ENCODE measurements at places on chromosomes 3 and 15.
A peak's percentile ranks its signal among the peaks of the same experiment; 100 is the strongest.

GRCh38 chr3:190369668-190370295, 18.2 kb upstream of the CLDN16 start:
- no peak overlapping the region for H3K27ac ChIP-seq
- no peak for DNase-seq
- H3K4me3 ChIP-seq = no peak overlapping the region
- no peaks in the 10 kb centered on the region for H3K4me1 ChIP-seq
- no peaks in the 10 kb centered on the region for H3K27me3 ChIP-seq

GRCh38 chr3:149464542-149465328, 9.8 kb upstream of the TM4SF4 start:
- H3K4me3 ChIP-seq = no peak overlapping the region
- no peak overlapping the region for H3K27ac ChIP-seq
- peaks cover 4% of the 10 kb centered on the region for H3K27me3 ChIP-seq
- DNase-seq = no peak
- no peaks in the 10 kb centered on the region for H3K4me1 ChIP-seq
- H3K36me3 ChIP-seq = no peaks in the 10 kb centered on the region

DNA sequence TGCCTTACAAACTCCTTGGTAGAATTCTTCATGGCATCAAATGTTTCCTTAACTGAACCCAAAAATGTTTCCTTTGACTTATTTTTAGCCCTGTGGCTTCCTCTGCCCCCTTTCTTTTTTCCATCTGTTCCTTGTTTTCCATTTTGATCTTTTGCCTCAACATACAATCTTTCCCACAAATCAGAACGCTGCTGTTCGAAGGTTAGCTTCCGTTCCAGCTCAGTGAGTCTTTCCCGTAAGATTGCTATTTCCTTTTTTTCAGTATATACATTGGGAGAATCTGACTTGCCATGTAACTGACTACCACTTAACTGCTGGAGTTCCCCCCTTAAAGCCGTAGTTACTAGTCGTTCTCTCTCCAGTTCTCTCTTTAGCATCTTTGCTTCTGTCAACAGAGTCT, 41.2 kb downstream of the PIGB start:
- H3K4me1 ChIP-seq = no peaks in the 10 kb centered on the region
- H3K27ac ChIP-seq = no peak overlapping the region
- H3K27me3 ChIP-seq = no peaks in the 10 kb centered on the region
- H3K4me3 ChIP-seq = no peak overlapping the region

DNA sequence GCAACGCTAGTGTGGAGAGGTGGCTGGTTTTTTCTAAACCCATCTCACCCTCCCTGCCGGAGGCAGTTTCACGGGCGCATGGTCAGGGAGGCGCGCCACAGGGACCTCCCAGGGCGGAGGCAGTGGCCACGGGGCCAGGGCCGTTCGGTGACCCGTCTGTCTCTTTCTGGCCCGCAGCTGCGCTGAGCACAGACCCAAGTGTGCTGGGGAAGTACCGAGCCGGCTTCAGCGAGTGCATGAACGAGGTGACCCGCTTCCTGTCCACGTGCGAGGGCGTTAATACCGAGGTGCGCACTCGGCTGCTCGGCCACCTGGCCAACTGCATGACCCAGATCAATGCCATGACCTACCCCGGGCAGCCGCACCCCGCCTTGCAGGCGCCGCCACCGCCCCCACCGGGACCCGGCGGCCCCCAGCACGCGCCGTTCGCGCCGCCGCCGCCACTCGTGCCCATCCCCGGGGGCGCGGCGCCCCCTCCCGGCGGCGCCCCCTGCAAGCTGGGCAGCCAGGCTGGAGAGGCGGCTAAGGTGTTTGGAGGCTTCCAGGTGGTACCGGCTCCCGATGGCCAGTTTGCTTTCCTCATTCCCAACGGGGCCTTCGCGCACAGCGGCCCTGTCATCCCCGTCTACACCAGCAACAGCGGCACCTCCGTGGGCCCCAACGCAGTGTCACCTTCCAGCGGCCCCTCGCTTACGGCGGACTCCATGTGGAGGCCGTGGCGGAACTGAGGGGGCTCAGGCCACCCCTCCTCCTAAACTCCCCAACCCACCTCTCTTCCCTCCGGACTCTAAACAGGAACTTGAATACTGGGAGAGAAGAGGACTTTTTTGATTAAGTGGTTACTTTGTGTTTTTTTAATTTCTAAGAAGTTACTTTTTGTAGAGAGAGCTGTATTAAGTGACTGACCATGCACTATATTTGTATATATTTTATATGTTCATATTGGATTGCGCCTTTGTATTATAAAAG, 1.8 kb downstream of the HES1 start:
- peak overlapping the region; percentile 53 for H3K27ac ChIP-seq
- DNase-seq = peak; percentile 14
- H3K36me3 ChIP-seq = peaks cover 2% of the 10 kb centered on the region
- H3K4me1 ChIP-seq = peaks cover 65% of the 10 kb centered on the region

GRCh38 chr3:41241800-41242571, 42.7 kb downstream of the CTNNB1 start:
- H3K27me3 ChIP-seq = no peaks in the 10 kb centered on the region
- H3K4me1 ChIP-seq = no peaks in the 10 kb centered on the region
- H3K4me3 ChIP-seq = no peak overlapping the region
- H3K27ac ChIP-seq = no peak overlapping the region
- DNase-seq = no peak

GRCh38 chr3:112638327-112639020, 2.5 kb downstream of the CCDC80 start:
- DNase-seq = no peak
- H3K4me1 ChIP-seq = peaks cover 7% of the 10 kb centered on the region
- H3K27ac ChIP-seq = no peak overlapping the region
- no peak overlapping the region for H3K4me3 ChIP-seq

- no peaks in the 10 kb centered on the region for H3K36me3 ChIP-seq
- no peaks in the 10 kb centered on the region for H3K4me1 ChIP-seq
- DNase-seq = no peak
- H3K27me3 ChIP-seq = peaks cover 7% of the 10 kb centered on the region
- no peak overlapping the region for H3K4me3 ChIP-seq
These were observed 6.7 kb downstream of the C3orf22 start for GRCh38 chr3:126551839-126552687.

DNA sequence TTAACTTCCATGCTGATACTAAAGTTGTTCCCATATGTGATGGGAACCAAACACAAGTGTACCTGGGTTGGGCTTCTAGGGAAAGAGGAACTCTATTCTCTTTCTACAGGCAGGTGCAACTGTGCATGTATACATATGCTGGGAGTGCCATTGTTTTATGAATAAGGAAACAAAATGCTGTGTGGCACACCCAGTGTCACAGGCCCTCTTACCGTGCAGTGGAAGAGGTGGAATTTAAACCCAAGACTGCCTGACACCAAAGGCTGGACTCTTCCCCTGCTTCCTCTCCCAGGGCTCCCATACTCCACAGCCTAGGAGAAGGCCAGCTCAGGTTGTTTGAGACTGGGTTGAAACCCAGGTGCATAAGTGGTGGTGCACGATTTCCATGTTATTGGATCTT, 1.9 kb upstream of the FETUB start:
- no peak overlapping the region for H3K4me3 ChIP-seq
- H3K4me1 ChIP-seq = no peaks in the 10 kb centered on the region
- H3K27ac ChIP-seq = no peak overlapping the region
- peaks cover 9% of the 10 kb centered on the region for H3K27me3 ChIP-seq
- H3K36me3 ChIP-seq = no peaks in the 10 kb centered on the region

GRCh38 chr15:83764201-83764838, 110.4 kb downstream of the ADAMTSL3 start:
- H3K4me1 ChIP-seq = no peaks in the 10 kb centered on the region
- H3K4me3 ChIP-seq = no peak overlapping the region
- no peak overlapping the region for H3K27ac ChIP-seq
- no peak for DNase-seq
- no peaks in the 10 kb centered on the region for H3K36me3 ChIP-seq
- no peaks in the 10 kb centered on the region for H3K27me3 ChIP-seq

- no peak overlapping the region for H3K27ac ChIP-seq
- peaks cover 4% of the 10 kb centered on the region for H3K4me1 ChIP-seq
- H3K36me3 ChIP-seq = no peaks in the 10 kb centered on the region
These were observed 122.3 kb downstream of the PLD1 start for GRCh38 chr3:171688002-171688401.

DNA sequence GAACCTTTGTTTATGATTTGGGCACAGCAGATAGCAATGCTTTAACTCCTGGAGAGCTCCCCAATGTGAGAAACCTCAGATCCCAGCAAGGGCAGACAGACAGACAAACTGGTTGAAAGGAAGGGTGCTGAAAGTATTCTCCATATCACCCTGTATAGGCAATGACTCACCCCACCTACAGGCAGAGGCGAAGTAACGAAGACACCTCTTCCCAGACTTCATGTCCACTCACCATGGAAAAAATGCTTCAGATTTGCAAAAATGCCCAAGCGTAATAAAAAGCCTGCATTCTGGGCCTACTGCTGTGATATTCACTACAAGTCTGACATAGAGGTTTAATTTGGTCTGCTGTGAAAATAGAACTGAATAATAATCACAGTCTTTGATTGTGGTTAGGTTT, 50.5 kb downstream of the THBS1 start:
- peaks cover 25% of the 10 kb centered on the region for H3K4me1 ChIP-seq
- H3K27ac ChIP-seq = no peak overlapping the region
- no peak for DNase-seq
- H3K36me3 ChIP-seq = no peaks in the 10 kb centered on the region

GRCh38 chr15:47409600-47409999, 307.7 kb upstream of the SEMA6D start:
- no peaks in the 10 kb centered on the region for H3K36me3 ChIP-seq
- DNase-seq = no peak
- no peak overlapping the region for H3K27ac ChIP-seq
- no peaks in the 10 kb centered on the region for H3K4me1 ChIP-seq

DNA sequence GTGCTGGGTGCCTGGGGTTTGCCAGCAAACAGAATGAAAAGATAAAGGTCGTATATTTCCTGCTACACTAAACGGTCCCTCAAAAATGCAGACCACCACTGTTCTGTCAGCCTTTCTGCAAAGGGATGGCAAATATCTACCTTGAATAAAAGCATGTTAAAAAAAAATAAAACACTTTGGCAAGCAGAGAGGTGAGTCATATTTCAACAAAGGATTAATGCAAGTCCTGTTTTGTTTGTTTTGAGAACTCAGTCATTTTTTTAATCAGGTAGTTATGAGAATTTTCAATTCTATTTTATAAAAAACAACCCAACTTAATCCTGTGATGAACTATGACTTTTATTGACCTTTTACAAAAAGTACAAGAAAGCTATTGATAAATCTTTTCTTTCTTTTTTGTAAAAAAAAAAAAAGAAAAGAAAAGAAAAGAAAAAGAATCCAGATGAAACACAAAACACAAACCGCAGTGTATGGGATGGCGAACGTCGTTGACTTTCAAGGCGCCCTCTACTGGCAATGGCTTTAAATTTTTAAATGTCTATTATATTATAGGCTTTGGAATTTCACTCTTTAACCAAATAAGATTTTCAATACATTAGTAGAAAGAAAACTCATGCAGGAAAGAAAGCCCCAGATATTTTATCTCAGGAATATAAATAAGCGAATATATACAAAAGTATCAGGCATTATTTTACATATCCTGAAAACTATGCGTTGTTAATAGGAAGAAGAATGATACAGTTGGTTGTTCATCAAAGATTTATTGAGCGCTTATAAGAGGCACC, 87.8 kb downstream of the NCEH1 start:
- H3K27me3 ChIP-seq = no peaks in the 10 kb centered on the region
- peaks cover 6% of the 10 kb centered on the region for H3K36me3 ChIP-seq
- H3K4me3 ChIP-seq = peak overlapping the region; percentile 49
- peak; percentile 33 for DNase-seq
- H3K4me1 ChIP-seq = peaks cover 4% of the 10 kb centered on the region

DNA sequence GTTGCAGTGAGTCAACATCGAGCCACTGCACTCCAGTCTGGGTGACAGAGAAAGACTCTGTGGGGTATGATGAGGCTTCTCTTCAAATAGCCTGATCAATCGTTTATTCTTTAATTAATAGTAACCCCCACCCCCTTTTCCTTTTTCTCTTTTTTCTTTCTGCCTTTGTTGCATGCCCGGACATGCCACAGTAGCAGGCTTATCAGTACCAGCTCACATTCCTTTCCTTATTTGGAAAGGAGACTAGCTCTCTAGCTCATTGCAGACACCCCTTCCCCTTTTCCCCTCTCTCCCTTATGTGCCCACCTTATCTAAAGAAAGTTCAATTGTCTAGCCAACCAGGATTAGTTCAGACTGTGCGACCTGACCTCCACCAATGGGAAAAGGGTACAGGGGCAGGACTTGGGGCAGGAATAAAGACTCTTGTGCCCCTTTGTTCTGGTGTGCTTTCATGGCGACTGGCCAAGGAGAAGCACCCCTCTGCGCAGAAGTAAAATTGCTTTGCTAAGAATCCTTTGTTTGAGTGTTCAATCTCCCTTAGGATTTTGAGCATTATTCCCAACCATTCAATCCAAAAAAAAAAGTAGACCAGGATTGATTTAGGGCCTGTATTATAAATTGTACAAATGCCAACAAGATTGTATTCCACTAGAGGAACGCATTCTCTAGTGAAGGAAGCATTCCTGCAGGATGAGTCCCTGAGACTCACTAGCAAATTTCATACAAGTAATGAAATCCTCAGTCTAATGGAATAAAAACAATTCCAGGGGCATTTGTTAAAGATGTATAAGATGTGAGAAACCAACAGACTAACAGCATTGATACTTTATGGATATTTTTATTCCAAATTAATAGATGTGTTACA, 95.8 kb upstream of the SNRPN start:
- no peak overlapping the region for H3K4me3 ChIP-seq
- H3K36me3 ChIP-seq = no peaks in the 10 kb centered on the region
- no peaks in the 10 kb centered on the region for H3K4me1 ChIP-seq
- no peak overlapping the region for H3K27ac ChIP-seq

GRCh38 chr3:95474338-95474737, 1340.1 kb upstream of the EPHA6 start:
- H3K27ac ChIP-seq = no peak overlapping the region
- H3K36me3 ChIP-seq = no peaks in the 10 kb centered on the region

GRCh38 chr3:48585411-48585810, 9.7 kb downstream of the COL7A1 start:
- no peak overlapping the region for H3K4me3 ChIP-seq
- DNase-seq = no peak
- no peaks in the 10 kb centered on the region for H3K4me1 ChIP-seq
- H3K36me3 ChIP-seq = no peaks in the 10 kb centered on the region
- peaks cover 42% of the 10 kb centered on the region for H3K27me3 ChIP-seq

DNA sequence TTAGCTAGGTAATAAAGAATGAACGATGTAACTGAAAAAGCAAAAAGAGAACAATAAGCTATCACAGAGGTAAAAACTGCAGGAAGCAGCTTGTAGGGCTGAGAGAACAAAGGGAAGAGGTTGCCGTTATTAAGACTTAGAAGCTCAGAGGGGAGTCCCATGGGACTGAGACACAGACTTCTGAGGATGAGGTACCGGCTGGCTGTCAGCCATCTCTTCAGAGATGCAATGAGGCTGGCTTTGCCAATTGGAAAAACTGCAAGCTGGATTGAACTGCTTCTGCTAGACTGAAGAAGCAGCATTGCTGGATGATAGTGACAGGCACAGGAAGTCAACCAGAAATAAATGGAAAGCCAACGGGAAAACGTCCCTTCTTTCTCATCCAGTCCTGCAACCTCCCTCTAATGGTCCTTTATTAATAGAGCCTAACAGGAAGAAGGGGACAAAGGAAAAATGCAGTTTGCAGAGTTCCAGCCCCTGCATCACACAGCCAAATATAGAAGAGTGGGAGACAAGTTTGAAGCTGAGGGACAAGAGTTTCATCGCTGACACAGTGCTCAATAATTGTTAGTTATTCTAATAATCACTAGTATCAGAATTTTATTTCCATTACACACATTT, 21.1 kb upstream of the KLHL6 start:
- H3K36me3 ChIP-seq = no peaks in the 10 kb centered on the region
- peaks cover 5% of the 10 kb centered on the region for H3K27me3 ChIP-seq
- peak overlapping the region; percentile 19 for H3K27ac ChIP-seq
- H3K4me3 ChIP-seq = no peak overlapping the region
- peaks cover 11% of the 10 kb centered on the region for H3K4me1 ChIP-seq
- no peak for DNase-seq

GRCh38 chr3:116339441-116340028, 105.8 kb downstream of the LSAMP start:
- H3K36me3 ChIP-seq = no peaks in the 10 kb centered on the region
- no peak overlapping the region for H3K27ac ChIP-seq
- no peak for DNase-seq
- no peaks in the 10 kb centered on the region for H3K4me1 ChIP-seq
